ENCODE measurements at places on chromosomes 5 and 9.
A peak's percentile ranks its signal among the peaks of the same experiment; 100 is the strongest.

DNA sequence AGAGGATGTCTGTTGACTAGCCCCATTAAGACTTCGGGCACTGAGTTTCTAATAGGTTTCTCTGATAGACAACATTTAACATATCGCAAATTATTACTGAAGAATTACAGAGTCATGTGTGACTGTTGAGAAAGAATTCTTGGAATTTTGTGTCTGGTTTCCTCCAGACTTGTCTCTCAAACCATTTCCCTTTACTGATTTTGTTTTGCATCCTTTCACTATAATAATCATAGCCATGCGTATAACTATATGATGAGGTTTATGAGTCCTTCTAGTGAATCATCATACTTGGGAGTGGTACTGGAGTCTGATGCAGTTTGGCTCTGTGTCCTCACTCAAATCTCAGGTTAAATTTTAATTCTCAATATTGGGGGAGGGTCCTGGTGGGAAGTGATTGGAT lies 27.0 kb downstream of the ZNF169 start:
- DNase-seq = no peak

DNA sequence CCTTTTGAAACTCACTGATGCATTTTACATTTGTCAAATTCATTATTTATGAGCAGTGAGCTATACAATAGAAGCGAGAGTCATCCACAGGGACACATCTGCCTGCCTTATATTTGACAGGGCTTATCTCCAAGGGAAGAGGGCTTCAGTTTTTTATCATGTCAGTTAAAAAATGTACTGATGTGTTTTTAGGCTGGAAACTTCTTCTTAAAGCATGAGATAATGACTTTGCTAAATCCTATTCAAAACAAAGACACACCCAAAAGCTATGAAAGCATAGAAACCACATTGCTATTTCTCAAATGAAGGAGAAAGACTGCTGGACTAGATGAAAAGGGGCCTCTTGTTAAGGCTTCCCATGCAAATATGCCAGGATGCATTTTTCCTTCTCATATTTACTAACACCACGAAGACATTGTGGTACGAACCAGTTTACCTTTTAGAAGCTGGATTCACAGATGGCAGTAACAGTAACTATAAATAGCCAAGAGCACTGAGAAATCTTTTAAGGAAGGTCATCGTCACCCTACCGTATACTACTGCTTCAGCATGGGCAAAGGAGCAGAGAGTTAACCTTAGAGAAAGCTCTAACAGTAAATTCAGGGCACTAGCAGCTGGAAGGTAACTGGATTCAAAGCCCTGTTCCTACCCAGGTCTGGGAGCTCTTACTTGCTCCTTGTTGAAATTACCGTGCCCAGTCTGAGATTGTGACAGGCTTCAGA lies 86.3 kb upstream of the IFNK start:
- DNase-seq = peak; percentile 88

- peak; percentile 62 for DNase-seq
These were observed 19.3 kb downstream of the BICD2 start for GRCh38 chr9:92745331-92745730.

DNA sequence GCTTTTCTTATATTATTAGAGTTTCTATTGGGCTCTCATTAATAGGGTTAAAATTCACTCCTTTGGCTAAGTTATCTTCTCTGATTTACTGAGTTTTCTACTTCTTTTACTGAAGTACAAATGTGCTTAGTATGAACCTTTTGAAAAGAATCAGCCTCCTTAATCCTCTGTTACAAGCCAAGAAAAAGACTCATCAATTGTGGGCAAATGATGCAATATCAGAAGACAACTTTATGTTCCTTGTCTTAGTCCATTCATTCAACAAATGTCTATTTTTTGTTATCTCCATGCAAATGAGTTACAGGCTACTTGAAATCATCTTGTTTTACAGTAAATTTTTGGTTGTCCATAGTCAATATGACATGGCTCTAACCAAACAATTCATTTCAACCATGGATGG lies 40.3 kb downstream of the SNCAIP start:
- no peak for DNase-seq

DNA sequence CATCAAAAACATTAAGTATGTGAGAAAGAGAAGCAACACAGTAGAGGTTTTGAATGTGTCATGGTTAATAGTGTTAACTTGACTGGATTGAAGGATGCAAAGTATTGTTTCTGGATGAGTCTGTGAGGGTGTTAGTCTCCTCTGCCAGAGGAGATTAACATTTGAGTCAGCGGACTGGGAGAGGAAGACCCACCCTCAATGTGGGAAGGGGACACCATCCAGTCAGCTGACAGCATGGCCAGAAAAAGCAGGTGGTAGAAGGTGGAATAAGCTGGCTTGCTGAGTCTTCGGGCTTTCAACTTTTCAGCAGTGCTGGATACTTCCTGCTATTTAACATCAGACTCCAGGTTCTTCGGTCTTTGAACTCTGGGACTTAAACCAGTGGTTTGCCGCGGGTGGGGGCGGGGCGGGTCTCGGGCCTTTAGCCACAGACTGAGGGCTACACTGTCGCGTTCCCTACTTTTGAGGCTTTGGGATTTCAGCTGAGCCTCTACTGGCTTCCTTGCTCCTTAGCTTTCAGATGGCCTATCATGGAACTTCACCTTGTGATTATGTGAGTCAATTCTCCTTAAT lies 309.9 kb upstream of the ST8SIA4 start:
- DNase-seq = no peak

GRCh38 chr9:134189145-134189469 lies 24.7 kb upstream of the RNU6ATAC start:
- DNase-seq = no peak

- no peak for DNase-seq
These were observed 4.2 kb downstream of the FREM1 start for GRCh38 chr9:14906000-14906399.

- no peak for DNase-seq
These were observed 35.9 kb downstream of the RNF44 start for GRCh38 chr5:176501333-176501732.

DNA sequence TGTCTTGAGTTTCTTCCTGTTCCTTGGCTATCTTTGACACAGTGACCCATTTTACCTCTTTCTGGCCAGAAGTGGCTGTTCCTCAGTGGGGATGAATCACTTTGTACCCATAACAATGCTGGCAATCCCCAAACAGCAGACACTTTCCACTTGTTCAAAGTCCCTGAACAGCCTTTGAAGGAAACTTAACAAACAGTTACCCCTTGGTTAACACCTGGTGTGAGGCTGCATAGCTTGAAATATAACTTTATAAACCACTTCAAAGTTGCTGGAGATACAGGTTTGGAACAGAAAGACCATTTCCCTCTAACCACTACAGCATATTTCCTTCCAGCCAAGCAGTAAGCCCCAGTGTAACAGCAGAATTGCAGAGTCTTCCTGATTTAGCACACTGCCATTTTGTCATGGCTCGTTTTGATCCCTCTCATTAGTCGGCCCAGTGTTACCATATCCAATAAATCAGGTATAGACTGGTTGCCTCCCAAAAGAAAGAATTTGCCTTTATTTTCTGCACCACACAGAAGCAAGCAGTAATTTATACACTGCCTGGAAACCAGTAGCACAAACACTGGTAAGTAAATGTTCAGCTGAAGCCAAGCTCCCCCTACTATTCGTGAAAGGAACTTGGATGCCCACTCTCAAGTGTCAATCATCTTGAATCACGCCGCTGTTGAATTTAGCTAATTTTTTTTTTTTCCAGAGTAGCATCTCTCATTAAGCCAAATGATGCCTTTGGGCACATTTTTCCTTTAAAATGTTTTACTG lies 225.9 kb downstream of the PIK3R1 start:
- DNase-seq = no peak

- DNase-seq = no peak
These were observed 17.9 kb downstream of the TLN1 start for GRCh38 chr9:35714123-35714522.

GRCh38 chr9:130466537-130467217 lies 21.9 kb downstream of the ASS1 start:
- no peak for DNase-seq

GRCh38 chr5:130957151-130957550 lies 207.9 kb downstream of the HINT1 start:
- DNase-seq = no peak

- no peak for DNase-seq
These were observed 452.1 kb upstream of the RGMB start for GRCh38 chr5:98321361-98321760.

DNA sequence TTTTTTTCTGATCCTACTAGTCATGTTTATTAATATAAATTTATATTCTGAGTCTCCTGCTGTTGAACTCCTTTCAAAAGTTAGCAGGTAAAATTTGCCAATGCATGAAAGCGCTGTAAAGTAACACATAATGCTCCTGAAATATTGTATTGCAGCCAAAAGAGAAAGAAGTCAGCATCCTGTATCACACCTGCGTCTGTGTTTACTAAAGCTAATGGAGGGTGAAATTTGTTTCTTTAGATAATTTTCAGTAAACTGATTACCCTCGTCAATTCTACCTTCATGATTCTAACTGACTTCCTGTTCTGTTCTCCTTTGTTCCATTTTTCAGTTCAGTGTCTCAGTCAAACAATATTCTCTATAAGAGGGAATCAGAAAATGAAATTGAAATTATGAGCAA lies 415.4 kb downstream of the CDH9 start:
- no peak for DNase-seq

GRCh38 chr5:31731016-31731415 lies 92.1 kb downstream of the PDZD2 start:
- DNase-seq = no peak

GRCh38 chr5:150052956-150053712 lies 33.2 kb downstream of the CSF1R start:
- peak; percentile 73 for DNase-seq

DNA sequence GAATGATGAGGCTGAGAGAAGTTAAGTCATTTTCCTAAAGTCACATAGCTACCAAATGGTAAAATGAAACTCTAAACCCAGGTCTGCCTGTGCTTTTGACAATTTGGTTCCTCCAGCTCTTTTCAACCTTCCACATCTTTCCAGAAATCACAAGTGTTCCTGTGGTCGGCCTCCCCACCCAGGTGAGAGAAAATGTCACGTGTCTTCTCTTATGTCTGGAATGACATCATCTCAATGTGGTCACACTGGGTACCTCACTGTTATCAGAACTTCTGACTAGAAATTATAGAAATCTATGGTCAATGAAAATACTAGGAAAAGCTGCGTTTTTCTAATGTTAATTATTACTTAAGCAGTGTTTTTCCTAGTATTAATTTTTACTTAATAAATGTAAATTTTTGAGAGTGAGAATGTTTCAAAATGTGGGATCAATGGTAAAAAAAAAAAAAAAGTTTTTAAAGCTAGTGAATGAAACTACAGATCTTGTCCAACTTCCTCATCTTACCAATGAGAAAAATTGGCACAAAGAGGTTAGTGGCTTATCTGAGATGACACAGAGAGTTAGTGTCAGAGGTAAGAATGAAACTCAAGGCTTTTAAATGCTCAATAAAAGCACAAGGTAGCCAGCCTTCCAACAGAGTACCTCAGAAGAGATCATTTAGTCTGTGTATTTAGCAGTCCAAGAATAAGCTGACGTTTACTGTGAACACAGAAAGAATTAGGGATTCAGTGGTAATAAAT lies 228.7 kb upstream of the NR4A3 start:
- DNase-seq = no peak

DNA sequence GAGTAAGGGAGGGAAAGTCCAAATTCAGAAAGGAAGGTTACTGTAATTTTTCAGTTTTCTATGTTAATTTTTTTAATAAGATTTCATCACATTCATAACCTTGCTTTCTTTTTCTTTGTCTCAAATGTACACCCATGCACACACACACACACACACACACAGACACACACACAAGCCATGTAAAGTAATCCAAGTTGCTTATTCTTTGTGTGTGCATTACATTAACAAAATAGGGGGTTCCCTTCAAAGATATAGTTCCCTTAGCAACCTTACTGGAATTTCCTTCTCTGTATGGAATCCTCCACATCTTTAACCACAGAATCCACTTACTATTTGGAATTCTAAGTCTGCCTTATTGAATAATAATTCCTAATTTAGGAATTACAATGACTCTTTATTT lies 32.7 kb downstream of the ZNF366 start:
- no peak for DNase-seq

DNA sequence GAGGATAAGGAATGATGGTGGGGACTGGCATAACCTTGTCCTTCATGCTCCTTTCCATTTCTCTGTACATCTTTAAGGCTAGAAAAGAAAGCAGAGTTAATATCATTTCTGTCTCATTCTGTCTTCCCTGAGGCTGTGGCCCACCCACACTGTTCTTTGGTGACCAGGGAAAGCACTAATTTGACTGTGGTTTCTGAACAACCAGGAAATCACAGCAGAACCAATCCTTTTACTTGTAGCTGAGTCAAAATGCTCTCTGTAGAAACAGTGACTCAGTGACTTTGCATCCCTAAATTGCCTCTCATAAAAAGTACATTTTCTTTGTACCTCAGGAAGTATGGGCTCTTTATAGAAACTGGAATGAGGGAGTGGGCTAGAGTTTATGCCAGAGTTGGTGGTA lies 28.1 kb downstream of the IL33 start:
- no peak for DNase-seq

DNA sequence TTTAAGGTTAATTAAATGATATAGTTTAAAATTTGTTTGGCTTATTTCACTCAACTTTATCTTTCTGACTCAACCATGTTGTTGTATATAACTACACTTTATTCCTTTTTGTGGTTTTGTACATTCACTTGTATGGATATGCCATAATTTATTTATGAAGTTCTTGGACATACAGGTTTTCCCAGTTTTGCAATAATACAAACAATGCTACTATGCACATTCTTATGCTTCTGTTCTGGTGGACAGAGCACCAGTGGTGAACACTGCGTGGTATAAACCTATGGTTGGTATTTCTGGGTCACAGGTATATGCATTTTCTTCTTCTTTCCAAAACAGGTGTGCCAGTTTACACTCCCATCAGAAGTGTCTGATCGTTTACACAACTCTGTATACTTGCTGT lies 35.7 kb upstream of the TRIM14 start:
- no peak for DNase-seq

GRCh38 chr9:16899606-16900005 lies 29.1 kb upstream of the BNC2 start:
- no peak for DNase-seq

- DNase-seq = no peak
These were observed 112.0 kb upstream of the IL12B start for GRCh38 chr5:159442206-159442850.

DNA sequence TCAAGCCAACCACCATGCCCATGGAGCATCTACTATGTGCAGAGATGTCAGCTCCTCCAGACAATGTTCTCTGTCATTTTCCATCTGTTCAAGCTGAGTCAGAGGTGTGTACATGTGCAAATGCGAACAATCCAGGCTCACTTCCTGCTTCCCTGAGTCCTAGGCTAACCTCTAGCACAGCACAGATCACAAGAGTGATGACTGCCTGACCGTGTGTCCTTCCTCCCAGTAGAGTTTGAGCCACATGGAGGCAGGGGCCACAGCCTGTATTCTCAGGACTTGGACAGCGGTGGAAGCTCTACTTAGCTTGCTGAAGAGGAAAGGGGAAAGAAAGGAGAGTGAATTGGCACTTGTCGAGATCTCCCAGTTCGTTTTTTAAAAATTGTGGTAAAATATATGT lies 87.2 kb downstream of the KCNIP1 start:
- no peak for DNase-seq

- no peak for DNase-seq
These were observed 142.0 kb downstream of the CMYA5 start for GRCh38 chr5:79831381-79832309.
